Activated CD8-positive, alpha-beta memory T cell treated with anti-CD3 and anti-CD28 coated beads, Interleukin-2, amount 50 U/mL, for 4 hours (primary cell): ENCODE measurements at places on chromosomes 13 and 19.
A peak's percentile ranks its signal among the peaks of the same experiment; 100 is the strongest.

DNA sequence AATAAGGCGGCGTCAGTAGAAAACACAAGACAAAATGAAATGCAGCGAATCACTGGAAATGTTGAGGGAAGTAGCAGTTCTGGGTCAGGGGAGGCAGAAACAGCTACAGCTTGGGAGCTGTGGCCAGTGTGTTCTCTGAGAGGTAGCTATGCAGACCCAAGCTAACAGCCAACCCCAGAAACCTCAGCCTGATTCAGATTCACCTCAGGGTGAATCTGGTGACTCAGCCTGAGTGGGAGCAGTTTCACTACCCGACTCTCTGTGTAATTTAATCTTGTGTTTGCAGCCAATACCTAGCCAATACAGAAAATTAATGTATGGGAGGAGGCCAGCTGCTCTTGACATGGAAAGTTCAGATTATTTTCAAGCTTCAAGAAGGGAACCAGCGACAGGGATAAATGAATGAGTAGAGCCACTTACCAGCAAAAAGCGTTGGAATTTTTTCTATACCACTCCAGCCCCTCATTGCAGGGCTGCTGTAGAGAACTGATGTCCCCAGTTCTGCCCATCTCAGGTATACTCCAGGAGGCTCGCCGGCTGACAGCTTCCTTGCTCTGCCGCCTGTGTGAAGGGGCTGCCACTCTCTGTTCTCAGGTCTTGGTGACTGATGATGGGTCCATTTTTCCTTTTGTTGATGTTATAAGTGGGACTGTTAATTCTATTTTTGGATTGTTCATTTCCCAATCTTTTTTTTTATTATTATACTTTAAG, 8.9 kb downstream of the IGFL3 start:
- no peak for DNase-seq

DNA sequence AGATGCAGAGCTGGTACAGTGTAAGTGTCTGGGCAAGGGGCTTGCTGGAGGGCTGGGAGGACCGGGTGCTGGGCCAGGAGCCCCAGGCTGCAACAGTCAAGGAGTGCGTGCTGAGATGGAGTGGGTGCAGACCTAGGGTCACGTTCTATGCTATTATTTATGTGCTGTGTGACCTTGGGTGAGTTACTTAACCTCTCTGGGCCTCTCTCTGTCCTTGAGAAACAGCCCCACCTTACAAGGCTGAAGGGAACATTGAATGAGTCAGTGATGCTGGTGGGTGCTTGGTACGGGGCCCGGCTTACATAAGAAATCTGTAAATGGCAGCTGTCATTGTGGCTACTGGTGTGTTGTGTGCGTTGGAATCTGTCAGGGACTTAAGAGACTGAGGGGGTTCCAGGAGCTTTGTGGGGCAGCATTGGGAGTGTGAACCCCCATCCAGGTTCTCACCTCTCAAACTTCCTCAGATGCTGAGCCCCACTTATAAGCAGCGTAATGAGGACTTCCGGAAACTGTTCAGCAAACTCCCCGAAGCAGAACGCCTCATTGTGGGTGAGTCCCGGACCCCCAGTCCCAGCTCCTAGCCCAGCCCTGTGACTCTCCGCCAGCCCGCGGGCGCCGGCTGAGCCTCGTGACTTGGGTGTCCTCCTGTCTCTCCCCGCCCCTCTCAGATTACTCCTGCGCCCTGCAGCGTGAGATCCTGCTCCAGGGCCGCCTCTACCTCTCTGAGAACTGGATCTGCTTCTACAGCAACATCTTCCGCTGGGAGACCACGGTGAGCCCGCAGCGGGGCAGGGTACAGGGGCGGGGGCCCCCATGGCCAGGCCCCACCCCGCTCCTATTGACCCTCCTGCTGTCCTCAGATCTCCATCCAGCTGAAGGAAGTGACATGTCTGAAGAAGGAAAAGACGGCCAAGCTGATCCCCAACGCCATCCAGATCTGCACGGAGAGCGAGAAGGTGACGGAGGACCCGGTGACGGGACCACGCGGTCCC, 9.6 kb downstream of the GRAMD1A start:
- no peak for DNase-seq

DNA sequence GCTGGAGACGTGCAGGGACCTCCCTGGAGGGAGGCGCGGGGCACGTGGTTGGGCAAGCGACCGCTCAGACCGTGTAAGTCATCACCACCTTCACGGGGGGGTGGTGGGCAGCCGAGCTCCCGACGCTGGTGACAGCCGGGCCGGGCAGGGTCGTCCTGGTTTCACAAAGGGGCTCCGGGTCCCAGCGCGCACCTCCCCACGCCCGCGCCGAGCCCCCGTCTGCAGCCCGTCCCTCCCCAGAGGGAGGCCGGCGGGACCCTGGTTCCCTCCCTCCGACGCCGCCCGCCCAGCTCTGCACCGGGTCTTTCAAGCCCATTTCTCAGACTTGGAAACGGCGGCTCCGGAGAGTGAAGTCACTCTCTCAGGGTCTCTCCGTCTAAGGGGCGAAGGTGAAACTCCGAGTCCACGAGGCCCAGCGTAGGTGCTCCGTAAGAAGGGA, 729 bp upstream of the ARID3A start:
- no peak for DNase-seq

- no peak for DNase-seq
Observed at GRCh38 chr13:21045100-21045499, 16.3 kb downstream of the LATS2 start.

- no peak for DNase-seq
Observed at GRCh38 chr19:1699998-1700732, 47.8 kb upstream of the TCF3 start.

GRCh38 chr19:16522559-16523377, 19.5 kb downstream of the CHERP start:
- no peak for DNase-seq

- no peak for DNase-seq
Observed at GRCh38 chr13:40185414-40185813, 481.0 kb downstream of the FOXO1 start.

GRCh38 chr19:41323430-41324125, 13.6 kb downstream of the CCDC97 start:
- DNase-seq, result no peak

DNA sequence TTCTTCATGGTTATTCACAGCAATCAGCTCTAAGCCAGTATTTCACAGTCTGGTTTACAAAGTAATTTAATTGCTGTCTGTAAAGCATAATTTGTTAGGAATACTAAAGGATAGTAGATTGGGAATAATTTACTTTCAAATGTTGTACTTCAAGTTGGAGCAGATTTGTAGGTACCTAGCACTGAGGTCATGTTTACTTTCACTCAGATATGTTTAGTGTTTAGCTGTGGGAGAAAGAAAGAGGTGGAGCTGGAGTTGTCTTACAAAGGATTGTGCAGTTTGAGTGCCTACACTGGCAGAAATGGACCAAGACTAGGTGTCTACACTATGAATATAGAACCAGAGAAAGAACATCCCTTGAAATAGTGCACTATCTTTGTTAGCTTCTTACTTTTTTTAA, 464.6 kb downstream of the PCDH9 start:
- no peak for DNase-seq

GRCh38 chr19:6239871-6240676, 39.7 kb downstream of the MLLT1 start:
- DNase-seq, result no peak

DNA sequence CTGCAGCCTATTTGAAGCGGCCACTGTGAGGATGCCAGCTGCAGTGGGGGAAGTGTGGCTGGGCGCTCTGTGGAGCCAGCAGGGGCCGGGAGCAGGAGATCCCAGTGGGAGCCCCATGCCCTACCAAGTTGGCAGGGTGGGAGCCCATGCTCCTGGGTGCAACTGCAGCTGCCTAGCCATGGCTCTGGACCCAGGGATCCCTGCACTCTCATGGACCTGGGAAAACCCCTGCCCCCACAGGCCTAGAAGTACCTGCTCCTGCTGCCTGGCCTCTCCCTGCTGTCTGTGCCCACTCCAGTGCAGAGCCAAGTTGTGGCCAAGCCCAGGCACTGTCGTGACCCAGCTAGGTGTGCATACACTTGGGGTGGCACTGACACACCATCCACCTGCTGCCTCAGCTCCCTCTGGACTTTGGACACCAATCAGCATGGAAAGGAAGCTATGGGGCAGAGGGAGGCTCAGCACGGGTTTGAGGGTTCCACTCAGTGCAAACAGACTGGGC, 20.9 kb downstream of the LIG4 start:
- no peak for DNase-seq

- no peak for DNase-seq
Observed at GRCh38 chr13:50378509-50379044, 363.3 kb downstream of the KCNRG start.

- no peak for DNase-seq
Observed at GRCh38 chr19:38667661-38668171, 20.3 kb downstream of the ACTN4 start.

DNA sequence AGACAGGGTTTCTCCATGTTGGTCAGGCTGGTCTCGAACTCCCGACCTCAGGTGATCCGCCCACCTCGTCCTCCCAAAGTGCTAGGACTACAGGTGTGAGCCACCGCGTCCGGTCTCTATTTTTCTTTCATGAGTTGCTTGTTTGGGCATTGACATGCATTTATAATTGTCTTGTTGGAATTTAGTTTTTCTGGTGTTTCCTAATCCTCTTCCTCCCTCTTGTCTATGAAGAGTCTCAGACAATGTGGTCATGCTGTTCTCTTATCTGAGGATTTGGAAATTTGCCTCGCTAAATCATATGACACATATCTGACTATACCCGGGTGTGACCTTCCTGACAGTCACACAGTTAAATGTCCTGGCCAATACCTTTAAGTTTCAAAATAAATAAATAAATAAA, 7.4 kb upstream of the CEACAM18 start:
- DNase-seq, result no peak

DNA sequence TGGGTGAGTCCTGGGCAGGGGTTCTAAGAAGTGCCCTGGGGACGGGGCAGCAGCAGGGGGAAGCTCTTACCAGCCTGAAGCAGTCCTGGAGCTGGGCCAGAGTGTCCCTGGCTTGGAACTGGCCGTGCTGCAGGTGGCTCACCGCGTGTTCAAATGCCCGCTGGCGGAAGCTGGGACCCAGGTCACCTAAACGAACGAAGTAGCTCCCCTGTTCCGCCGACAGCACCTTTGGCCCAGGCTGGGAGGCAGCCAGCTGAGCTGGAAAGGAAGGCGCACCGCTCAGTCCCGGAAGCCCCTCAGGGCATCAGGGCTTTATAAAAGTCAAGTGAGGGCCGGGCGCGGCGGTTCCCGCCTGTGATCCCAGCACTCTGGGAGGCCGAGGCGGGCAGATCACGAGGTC, 9.6 kb downstream of the PLIN4 start:
- DNase-seq, result no peak

DNA sequence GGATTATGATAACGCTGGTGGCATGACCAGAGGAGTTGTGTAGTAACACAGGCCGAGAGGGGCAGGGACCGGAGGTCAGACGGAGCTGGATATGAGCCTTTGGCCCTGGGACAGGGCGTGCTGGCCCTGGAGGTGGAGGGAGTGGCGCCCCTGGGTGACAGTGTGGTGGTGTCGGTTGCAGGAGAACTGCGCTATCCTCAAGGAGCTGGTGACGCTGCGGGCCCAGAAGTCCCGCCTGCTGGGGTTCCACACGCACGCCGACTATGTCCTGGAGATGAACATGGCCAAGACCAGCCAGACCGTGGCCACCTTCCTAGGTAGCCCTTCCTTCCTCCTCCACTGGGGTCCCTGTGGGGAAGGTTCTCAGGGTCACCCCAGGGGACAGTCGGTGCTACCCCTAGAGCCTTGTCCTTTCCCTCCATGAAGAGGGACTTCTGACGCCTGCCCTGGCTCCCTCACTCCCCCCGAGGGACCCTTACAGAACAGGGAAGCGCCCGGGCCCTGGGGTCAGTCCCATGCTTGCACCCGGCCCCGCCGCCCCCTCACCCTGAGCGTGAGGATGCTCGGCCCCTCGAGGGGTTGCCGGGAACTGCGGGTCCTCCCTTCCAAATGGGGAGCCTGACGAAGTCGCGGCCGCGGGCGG, 12.8 kb upstream of the ZNF554 start:
- no peak for DNase-seq

DNA sequence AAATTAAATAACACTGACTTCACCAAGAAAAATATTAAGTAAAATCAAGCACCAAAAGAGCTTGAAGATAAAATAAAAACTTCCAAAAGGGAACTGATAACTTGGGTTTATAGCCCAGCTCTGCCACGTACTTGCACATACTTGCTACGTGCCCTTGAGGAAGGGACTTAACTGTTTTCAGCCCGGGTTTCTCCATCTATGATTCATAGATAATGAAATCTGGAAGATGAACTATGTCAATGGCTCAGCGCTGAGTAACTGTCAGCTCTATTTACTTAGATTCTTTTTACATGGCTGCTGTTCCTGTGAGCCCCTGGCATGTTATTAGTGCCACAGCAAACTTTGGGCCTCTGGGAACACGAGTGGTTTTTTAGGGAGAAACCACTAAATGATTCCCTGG, 9.6 kb upstream of the ZC3H13 start:
- DNase-seq, result no peak

- no peak for DNase-seq
Observed at GRCh38 chr19:53078668-53079067, 24.6 kb downstream of the ZNF160 start.

GRCh38 chr13:49466292-49466838, 22.3 kb downstream of the SETDB2 start:
- no peak for DNase-seq

GRCh38 chr19:50835785-50836542, 2.6 kb upstream of the KLK15 start:
- DNase-seq, result peak; percentile 64

- DNase-seq, result no peak
Observed at GRCh38 chr13:31029102-31029501, 96.6 kb downstream of the TEX26 start.

DNA sequence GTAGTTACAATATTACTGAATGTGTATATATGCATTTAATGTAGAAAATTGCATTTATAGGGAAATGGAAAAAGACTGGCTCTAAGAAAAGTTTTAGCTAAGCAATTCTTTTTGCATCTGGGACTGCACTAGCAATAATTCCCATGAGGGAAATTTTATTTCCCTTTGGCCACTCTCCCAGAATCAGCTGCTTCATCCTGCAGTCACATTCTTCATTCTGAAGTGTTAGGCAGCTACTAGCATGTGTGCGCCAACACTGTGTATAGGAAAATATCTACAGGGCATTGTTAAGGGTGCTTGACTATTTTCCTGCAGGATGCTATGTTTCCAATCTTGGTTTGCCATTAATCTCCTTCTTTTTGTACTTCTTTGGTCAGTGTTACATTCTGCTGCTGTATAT, 312.8 kb upstream of the PCDH20 start:
- DNase-seq, result no peak

- DNase-seq, result no peak
Observed at GRCh38 chr13:51156648-51157047, 45.6 kb upstream of the C13orf42 start.
